Epithelial cell of proximal tubule (primary cell): ENCODE measurements at places on chromosomes 13 and 19.

DNA sequence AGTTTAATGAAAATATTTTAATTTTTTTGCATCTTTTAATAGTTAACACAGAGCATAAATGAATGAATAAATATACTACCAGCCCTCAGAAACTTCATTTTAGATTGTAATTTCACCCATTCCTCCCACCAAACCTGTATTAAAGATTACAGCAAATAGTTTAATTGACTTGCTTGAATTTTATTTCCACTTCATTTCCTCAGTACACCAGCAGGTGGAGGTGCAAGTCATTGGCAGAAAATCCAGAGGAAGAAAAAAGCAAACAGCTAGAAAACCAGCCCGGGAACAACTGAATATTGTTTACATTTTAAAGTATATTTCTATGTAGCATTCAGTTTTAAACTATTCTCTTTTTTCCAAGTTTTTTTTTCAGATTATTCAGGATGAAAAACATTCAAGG lies 177.8 kb downstream of the OLFM4 start:
- no peak for DNase-seq

DNA sequence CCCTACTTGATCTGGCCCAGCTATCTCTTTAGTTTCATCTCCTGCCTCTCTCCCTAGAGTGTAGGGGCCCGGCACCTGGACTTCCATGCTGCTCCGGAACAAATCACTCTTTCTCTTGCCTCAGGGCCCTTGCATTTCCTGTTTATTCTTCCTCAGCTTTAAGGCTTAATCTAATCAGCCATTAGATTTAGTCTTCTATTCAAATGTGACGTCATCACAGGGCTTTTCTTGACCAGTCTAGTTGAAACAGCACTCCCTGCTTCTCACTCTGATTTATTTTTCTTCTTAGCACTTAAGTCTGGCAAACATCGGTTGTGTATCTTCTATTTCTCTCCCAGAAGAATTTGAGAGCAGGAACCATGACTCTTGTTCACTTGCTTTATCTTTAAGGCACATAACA lies 564.1 kb downstream of the EFNB2 start:
- no peak for DNase-seq

DNA sequence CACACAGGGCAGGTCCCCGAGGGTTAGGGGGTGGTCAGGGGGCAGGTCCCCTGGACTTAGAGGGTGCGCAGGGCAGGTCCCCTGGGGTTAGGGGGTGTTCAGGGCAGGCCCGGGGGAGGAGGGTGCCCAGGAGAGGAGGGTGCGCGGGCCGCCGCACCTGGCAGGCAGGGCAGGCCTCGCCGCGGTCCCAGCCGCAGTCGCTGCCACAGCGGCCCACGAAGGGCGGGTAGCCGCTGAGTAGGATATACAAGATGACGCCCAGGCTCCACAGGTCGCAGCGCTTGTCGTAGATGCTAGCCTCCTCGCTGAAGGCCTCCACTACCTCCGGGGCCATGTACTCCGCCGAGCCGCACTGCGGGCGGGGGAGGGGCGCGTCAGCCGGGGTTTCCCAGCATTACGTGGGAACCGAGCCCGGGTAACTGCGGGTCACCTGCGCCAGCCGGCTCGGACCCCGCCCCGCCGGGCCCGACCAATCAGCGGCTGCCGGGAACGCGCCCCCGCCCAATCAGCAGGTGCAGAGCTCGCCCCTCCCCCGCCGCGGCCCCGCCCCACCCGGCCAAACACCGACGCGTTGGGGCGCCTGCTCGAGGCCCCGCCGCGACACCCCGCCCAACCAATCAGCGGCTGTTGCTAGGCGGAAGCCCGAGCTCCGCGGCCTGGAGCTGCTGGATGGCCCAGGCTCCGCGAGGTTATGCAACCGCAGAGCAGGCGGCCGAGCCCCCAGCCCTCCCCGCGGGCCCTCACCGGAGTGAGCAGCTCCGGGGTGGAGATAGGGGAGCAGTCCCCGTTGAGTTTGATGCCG lies 9.2 kb downstream of the MKNK2 start:
- no peak for DNase-seq

GRCh38 chr13:41847216-41847615 lies 113.7 kb downstream of the VWA8 start:
- DNase-seq: no peak

DNA sequence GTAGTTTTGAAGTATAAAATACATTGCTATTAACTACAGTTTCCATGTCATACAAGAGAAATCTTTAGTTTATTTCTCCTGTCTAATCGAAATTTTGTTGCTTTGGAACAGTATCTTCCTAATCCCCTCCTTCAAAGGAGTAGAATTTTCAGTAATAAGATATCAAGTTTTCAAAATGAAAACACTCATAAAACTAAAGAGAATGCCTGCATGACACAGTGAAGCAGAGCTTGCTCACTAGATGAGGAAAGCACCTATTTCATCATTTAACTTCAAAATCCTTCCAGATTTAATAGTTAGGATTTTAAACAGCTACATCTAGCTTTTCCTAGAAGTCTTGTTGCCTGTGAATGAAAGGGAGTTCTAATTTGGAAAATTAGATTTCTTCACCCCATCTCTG lies 80.8 kb downstream of the TNFSF11 start:
- DNase-seq: no peak

DNA sequence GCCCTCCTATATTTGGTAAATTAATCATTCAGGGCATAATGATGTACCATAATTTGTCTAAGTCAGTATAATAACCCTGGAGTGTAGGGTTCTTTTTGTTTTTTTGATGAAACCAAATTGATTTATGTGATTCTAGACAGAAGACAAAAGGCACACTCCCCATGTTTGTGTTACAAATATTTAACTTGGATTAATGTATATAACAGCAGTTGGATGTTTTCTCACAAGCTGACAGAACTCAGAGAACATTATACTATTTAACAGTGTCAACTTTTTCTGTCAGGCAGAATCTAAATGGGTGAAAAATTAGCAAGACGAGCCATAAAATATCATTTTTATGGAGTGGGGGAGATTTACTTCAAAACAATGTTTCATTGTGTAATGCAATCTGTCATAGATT lies 15.2 kb downstream of the CBY2 start:
- no peak for DNase-seq

DNA sequence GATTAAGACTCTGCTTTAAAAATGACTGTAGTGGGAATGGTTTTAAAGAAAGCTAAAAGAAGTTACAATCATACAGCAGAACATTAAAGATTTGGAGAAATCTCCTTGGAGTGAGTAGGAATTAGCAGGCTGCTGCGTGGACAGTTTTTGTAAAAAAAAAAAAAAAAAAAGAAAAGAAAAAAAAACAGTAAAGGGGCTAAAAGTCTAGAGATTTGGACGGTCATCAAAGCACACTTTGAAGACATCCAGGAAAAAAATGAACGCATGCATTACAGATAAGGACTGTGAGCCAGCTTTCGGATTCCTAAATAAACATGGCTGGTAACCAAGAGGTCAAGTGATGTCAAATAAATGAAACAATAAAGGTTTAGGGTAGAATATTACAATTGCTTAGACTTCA lies 1700.6 kb downstream of the PCDH9 start:
- no peak for DNase-seq

GRCh38 chr19:13366529-13367143 lies 139.6 kb downstream of the CACNA1A start:
- DNase-seq: no peak

GRCh38 chr19:22421797-22422196 lies 349 bp downstream of the ZNF98 start:
- no peak for DNase-seq

DNA sequence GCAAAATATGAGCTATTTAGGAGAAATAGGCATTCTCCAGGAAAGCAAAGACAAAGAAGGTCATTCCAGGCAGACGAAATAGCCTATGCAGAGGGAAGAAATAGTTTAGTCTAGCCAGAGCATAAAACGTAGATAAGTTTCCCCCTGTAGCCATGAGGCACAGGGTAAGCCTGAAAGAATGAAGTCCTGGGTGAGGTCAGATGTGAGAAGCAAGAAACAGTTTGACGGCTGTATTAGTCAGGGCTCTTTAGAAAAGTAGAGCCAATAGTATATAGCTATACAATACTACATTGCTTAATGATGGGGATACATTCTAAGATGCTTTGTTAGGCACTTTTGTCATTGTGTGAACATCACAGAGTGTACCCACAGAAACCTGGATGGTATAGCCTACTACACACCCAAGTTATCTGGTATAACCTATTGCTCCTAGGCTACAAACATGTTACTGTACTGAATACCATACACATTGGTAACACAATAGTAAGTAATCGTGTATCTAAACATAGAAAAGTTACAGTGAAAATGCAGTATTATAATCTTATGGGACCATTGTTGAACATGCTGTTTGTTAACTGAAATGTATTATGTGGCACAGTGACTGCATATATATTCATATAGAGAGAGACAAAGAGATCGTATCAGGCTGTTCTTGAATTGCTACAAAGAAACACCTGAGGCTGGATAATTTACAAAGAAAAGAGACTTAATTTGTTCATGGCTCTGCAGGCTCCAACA lies 59.3 kb upstream of the WDFY2 start:
- DNase-seq: no peak

- DNase-seq: peak; percentile 89
Measured at GRCh38 chr13:113273851-113274590, 23.0 kb upstream of the LAMP1 start.

GRCh38 chr19:3412066-3412465 lies 45.7 kb downstream of the NFIC start:
- DNase-seq: no peak

DNA sequence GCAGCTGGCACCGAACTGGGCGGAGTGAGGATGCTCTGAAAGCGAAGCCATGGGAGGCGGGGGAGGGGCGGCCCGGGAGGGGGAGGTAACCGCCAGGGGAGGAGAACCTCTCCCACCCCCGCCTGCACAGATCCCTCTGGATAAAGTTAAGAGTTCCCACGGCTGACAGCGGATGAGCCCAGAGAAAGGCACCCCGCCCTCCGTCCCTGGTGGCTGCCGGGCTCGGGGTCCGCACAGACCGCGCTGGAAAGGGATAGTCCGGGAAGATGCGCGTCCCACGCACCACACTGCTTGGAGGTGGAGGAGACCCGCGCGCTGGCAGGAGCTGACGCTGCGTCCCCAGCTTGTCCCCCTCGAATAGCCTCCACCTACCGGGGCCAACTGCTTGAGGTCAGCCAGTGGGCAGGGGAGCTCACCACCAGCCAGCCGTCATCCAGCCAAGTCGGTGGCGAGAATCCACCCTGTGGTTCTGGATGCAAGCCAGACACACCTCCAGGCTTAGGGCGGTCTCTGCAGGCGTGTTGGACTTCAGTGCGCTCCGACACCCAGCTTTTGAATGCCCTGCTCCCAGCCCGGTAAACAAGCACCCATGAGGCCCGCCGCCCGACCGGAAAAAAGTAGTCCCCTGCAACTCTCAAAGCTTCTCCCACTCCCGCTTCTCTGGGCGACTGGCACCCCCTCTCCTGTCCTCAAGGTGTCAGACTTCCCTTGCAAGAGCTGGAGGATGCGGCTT lies at the start of gene TRPC4:
Gene TRPC4 (minus strand): TSS at position 17 of the 733 bp plus-strand sequence. CDS start 86,439 bp downstream, outside the sequence.
- no peak for DNase-seq

GRCh38 chr19:29278716-29279115 lies 65.8 kb upstream of the UQCRFS1 start:
- no peak for DNase-seq

GRCh38 chr19:10293637-10294367 lies 4.0 kb downstream of the ICAM5 start:
- DNase-seq: no peak

GRCh38 chr19:1407528-1408299 lies at the start of gene DAZAP1:
Gene DAZAP1 (plus strand): TSS chr19:1407586. CDS start chr19:1407774, 188 bp downstream.
- DNase-seq: no peak

DNA sequence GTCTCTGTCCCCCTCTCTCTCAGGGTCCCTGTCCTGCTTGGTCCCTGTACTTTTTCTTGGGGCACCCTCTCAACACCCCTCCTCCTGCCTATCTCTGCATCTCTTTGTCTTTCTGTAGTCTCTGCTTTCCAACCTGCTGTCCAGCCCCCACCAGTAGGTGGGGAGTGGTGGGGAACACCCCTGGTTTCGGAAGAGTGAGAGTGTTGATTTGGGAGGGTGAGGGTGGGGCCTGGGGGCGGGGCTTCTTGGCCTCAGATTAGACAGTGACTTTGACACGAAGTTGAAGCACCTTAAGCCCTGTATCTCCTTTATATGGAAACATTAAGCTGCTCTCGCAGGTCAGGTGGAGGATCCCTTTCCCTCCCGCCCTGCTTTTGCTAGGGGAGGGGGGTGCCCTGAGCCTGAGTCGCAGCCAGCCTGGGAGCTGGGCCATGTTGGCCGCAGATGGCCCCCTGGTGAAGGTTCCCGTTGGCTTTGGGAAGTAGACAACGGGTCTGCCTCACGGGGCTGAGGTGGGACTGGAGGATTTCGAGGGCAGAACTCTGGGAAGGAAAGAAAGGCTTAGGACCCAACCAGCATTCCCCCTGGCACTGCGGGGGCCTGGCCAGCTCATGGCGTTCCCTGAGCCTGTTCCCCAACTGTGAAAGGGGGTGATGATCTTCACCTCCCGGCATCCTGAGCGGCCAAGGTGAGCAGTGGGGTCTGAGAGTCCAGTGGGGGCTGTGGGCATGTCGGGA lies at the start of gene KCNJ14:
Gene KCNJ14 (plus strand): TSS at position 404 of the 737 bp plus-strand sequence. CDS start 6,151 bp downstream, outside the sequence.
- no peak for DNase-seq

DNA sequence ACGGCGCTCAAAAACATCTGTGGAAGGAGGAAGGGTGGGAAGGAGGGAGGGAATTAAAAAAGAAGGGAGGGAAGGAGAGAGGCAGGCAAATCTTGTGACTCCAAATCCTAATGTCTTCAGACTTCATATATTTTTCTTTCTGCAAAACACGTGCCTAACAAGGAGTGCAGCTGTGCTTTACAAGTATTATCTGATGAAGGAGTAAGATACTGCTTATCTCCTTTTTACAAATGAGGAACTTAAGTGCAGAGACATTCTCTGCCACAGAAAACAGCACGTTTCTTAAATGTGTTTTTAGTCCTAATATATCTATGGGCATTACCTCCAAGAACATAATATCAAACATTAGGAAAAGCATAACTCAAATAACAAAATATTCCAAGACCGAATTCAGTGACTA lies 6.5 kb downstream of the FLT3 start:
- DNase-seq: no peak

DNA sequence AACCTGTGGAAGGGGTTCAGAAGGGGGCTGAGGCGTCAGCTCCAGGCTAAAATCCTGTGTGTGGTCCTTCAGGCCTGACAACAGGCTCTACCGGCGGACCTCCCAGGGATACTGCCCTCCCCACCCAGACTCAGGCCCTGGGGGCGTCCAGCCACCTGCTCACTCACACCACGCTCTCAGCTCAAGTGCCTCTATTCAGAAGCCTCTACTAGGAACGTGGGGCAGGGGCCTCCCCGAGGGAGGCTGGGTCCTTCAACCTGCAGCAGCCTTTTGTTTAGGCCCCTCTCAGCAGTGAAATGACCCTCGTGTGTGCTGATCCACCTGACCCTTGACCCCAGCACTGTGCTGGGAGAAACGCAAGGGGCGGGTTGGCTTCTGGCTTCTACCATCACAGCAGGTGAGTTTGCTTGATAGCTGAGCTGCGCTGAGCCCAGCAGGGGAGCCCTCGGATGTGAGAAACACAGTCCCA lies 10.6 kb downstream of the PLPP2 start:
- no peak for DNase-seq
